ENCODE measurements at places on chromosomes 12 and 14. TPM values are rescaled to one million over a fixed set of nuclear protein-coding genes. Genes with fewer than 3 reads are reported as not detected.

The RHOJ gene
- 19.5 TPM for total RNA-seq

The TOMM20L gene
- not detected for total RNA-seq

The METTL1 gene
- 16.0 TPM for total RNA-seq

The TAOK3 gene
- total RNA-seq: 23.1 TPM

The OAS3 gene
- total RNA-seq: 8.1 TPM

The FAM222A gene
- 21.8 TPM for total RNA-seq
